Right hindlimb (tissue), 1 donor: ENCODE measurements at places on chromosomes 7 and 10.

- no peak for DNase-seq
Observed at GRCh38 chr10:69759641-69760040, 42.1 kb upstream of the COL13A1 start.

DNA sequence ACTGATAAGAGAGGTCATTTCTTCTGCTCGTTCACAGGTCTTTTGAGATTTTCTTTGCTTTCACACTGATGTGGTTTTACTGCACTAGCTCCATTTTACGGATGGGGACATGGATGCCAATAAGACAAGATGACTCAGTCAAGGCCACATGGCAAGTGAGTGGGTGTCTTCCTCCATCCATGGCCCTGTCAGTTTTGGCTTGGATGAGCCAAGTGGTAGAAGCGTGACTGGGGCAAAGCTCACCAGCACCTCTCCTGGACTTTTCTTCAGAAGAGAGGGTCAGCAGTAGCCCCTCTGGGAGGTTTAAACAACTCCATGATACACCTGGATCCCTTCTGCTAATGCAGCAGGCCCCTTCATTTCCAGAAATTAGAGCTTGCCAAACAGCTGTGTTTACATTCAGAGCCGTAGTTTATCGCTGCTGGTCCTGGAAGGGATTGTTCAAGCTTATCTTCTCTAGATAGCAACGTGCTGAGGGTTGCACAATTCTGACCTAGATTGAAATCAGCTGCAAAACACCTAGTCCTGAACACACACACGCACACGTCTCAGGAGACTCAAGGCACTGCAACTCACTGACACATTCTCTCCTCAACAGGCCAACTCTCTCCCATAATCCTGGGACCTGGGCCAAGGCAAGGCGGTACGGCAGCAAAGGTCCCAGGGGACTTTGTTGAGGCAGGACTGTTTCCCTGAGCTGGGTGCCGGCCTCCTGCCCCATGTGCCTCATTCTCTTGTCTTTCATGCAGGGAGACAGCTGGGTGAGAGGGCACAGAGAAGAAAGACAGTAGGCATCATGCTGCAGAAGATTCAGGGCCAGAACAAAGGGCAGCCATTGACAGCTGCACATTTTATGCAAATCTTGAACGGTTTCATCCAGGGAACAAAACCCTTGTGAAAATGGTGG lies 14.2 kb upstream of the PDCD4 start:
- peak; percentile 25 for DNase-seq

DNA sequence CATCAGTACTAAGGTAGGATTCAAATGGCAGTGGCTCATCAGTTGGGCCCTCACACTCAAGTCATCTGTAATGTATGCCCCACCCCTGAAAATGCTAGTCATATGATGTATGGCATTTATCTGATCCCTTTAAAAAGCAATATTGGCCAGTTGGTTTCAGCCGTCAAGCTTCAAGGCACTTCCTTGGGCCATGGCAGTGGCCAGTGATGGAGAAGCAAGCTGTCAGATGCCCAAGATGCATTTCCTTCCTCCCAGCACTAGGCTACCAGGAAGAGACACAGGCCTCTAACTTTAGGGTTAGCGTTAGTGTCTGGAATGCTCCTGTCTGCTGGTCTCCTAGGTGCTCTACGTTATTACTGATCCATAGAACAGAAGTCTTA lies 64.1 kb downstream of the PIK3AP1 start:
- DNase-seq = no peak

- DNase-seq = no peak
Observed at GRCh38 chr7:157432957-157433576, 96.3 kb downstream of the DNAJB6 start.

- DNase-seq = no peak
Observed at GRCh38 chr7:151843181-151843580, 33.7 kb downstream of the PRKAG2 start.

DNA sequence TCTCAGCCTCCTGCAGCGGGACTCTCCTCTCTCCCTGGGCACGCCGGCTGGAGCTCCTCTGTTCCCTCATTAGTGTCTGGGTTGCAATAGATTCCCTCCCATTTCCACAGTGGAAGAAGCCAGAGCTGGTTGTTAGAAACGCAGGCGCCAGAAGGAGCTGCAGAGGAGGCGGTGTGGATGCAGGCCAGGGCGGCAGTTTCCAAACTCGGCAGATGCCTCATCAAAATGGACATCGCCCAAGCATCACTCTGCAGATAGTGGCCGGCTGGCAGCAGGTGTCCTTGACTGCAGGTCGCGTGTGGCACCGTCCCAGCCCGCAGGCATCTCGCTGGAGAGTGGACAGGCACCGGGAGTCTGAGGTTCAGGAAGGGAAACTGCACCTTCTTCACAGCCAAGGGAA lies 201.8 kb downstream of the TCERG1L start:
- no peak for DNase-seq

DNA sequence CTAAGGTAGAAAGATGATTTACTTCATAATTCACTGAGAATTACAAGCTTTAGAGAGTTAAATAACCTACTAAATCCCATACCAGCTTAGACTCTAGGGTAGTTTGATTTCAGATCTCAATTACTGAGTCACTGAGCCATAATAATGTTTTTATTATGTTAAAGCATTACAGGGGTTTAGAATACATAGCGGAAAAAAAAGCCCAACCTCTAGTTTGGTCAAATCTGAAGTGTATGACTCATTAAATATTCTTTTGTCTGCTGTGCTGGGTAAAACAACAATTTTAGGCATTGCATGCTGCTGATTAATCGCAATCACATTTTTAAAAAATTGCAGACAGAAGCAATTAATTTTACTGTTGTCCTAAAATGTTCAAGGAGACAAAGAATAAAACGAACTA lies 48.5 kb downstream of the MALRD1 start:
- DNase-seq = no peak

- no peak for DNase-seq
Observed at GRCh38 chr7:47924266-47924665, 24.0 kb downstream of the PKD1L1 start.

DNA sequence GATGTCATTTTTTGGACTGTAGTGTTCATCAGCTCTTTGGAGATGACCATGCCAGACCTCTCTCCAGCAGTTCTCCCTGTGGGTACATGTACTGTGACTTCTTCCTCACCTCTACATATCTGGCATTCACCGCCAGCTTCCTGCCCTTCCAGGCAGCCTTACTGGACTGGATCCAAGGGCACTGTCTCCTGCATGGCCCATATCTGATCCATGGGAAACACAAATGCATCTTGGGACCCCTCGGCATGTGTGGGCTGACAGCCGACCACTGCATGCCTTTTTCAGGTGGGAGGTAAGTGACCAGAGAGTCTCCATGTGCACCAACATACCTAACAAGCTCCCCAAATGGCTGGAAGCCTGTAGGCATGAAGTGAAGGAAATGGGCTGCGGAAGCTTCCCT lies 3.9 kb upstream of the BLVRA start:
- DNase-seq = no peak

DNA sequence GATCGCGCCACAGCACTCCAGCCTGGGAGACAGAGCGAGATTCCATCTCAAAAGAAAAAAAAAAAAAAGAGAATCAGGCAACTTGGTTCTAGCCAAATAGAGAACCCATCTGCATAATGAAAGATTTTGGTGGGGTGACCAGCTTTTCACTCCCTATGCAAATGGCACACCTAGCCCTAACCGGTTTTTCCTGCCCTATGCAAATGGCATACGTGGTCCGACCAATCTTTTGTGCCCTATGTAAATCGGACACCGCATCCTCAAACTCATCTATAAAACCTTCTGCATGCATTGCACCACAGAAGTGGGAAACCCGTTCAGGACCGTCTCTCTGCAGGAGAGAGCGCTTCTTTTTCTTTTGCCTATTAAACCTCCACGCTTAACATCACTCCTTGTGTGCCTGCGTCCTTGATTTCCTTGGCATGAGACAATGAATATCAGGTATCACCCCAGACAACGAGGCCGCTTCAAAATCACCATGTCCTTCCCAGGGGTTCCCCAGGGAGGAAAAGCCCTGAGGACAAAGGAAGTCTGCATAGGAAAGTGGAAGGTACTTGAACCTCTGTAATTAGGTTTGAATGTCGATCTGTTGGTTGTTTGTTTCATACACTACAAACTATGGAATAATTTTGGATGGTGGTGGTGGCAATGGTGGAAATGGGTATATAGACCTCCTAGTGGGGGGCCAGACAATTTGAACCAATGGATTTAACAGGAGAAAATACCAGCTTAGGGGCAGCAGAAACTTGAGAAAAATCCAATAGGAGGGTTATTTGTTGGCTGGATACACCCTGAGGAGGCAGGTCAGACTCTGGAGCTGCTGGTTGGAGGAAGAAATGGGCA lies 396.2 kb downstream of the TYW1 start:
- no peak for DNase-seq

- no peak for DNase-seq
Observed at GRCh38 chr7:148115308-148115707, 475.3 kb upstream of the C7orf33 start.

DNA sequence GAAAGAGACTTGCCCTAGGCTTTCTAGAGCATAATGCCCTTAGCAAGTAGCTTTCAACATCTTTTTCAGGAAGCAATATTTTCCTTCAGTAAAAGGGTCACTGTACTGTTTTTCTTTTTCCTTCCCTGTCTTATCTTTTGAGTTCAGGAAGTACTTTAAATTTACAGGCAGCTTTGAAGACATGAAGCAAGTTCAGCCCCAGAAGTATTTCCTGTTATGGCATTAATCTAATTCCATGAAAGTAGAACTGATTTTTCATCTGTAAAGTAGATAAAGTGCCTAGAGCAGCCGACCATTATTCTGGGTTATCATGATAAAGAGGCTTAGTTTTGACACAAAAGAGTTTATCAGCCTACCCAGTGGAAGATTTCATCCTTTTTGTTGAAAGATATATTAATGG lies 288.2 kb downstream of the ADK start:
- DNase-seq = no peak

DNA sequence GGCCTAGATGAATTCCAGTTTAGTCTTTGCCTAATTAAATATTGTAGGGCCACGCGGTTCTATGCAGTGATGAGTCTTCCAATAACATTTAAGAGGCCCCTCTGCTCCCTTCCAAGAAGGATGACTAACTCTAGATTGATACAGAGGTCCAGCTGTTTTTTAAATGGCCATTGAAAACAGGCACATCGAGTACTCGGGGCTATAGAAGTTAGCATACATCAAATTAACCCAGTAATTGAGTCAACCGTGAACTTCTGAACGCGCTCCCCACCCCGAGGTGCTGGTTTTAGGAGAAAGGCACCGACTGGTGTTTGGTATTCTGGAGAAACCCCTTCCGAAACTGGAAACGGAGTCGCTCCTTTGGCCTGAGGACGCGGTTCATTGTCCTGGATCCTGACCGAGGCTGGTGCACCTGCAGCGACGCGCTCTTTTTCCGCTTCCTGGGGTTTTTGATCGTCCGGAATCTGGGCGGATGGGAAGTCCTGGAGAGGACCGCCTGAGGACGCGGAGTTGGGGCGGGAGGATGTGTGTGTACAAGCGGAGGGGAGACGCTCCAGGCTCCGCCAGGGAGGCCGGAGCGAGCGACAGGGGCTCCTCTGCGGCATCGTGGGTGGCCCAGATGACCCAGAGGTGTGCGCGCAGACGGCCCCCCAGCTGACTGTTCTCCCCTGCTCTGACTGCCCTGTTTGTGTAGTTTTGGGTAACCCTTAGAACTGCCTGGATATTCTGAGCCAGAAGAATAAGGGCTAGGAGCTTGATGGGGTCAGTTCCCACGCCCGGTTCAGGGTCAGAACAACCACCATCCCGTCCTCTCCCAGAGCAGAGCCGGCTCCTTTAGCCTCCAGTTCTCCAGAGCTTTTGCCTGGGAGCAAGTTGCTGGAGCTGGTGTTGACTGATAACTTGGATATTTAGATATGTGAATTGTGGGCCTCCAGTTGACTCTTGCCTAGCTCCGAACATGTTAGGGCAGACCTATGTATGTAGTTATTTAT lies 711 bp downstream of the FAM221A start:
- peak; percentile 72 for DNase-seq

- no peak for DNase-seq
Observed at GRCh38 chr7:98341106-98341505, 59.6 kb downstream of the BRI3 start.

DNA sequence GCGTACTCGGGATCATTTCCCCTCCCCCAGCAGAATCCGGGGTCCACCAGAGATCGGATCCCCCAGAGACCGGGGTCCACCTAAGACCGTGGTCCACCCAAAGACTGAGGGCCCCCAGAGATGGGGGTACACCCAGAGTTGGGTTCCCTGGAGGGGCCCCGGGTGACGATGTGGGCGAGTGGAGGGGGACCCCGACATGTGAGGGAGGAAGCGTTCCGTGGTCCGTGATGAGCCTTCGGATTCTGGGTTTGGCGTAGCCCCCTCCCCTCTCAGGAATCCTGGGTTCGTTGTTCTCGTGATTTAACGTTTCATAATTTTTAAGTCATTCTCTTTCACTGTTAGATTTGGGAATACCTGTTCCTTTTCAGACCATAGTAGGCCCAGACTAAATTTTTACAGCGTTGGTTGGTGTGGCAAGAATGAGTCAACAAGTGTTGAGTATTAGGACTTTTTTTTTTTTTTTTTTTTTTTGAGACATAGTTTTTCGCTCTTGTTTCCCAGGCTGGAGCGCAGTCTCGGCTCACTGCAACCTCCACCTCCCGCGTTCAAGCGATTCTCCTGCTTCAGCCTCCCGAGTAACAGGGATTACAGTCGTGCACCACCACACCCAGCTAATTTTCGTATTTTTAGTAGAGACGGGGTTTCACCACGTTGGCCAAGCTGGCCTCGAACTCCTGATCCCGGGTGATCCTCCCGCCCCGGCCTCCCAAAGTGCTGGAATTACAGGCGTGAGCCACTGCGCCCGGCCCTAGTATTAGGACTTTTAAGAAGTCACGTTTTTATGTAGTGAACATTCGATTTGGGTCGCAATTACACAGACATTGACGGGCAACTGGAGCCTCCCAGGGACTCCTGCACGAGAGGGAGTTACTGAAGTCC lies 672 bp downstream of the GTPBP4 start:
- DNase-seq = no peak

DNA sequence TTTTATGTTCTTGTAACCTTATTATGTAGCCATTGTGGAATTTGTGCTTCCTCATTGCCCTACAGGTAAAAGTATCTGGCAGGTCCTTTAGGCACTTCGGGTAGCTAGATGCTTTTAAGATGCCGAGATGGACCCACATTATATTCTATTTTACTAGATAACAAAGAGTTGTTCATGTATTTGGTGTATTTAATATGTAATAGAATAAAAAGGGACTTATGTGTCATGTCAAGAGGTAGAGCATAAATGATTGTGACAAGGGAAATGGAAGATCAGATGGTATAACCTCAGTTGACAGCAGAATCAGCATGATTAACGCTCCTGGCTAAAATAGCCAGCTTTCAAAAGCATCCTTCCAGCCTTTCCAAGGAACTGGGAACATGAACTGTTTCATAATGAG lies 50.6 kb downstream of the NPY start:
- DNase-seq = no peak

DNA sequence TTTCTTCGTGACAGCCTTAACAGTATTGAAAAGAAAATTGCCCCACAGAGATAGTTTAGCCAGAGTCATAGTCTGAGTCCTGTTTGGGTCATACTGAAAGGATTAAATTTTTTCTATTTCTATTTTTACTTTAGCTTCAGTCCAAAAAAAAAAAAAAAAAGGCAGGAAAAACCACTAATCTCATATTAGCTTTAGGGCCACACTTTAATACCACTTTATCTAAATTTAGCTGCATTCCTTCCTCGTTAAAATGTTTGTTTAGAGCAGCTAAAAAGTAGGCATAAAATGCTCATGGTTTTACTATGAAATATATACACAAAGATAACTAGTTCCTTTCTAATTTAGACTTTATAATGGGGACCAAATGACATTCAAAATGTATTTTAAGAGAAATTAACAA lies 216.5 kb upstream of the TMEM196 start:
- DNase-seq = no peak
